ENCODE measurements at places on chromosomes 1 and 21. TPM values are rescaled to one million over a fixed set of nuclear protein-coding genes. Genes with fewer than 3 reads are reported as not detected.

The KIRREL1 gene
- total RNA-seq = not detected

The UBE2U gene
- not detected for total RNA-seq

The CFAP45 gene
- 0.79 TPM for total RNA-seq

The AMY1A gene
- not detected for total RNA-seq

The MAEL gene
- total RNA-seq = not detected

The FASLG gene
- 6.5 TPM for total RNA-seq

The C1orf56 gene
- 1.3 TPM for total RNA-seq

- DNase-seq = no peak
Observed at GRCh38 chr21:38504066-38504465, 5.8 kb upstream of the ERG start.

DNA sequence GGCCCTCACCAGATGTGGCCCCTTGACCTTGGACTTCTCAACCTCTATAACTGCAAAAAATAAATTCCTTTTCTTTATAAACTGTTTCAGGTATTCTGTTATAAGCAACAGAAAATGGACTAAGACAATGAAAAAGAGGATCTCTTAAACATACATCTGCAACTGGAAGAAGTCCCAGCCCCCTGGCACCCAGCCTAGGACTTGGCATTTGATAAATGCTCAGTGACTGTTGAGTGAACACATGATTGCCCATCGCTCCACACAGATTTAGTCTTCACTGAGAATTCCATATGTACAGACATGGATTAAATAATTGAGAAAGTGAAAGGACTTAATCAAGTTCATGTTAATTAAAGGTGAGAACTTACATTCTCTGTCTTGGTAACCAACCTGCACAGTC, 344.9 kb upstream of the RUNX1 start:
- DNase-seq = no peak

DNA sequence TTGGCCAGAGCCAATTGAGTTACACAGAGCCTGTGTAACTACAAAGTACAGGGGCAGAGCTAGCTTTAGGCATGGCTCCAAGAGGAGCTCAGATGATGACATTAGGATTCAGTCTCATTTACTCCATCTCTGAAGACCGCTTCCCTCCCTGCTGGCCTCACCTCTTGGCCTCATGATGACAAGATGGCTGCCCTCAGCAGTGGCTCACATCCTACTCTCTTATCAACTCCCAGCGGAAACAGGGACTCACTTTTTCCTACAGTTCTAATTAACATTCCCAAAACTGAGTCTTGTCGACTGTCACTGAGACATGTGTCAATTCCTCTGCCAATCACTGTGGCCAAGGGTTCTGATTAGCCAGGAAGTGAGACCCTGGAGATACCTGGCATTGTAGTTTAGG, 59.4 kb upstream of the ECE1 start:
- no peak for DNase-seq

- DNase-seq = no peak
Observed at GRCh38 chr1:104856091-104856490, 1106.4 kb downstream of the AMY1C start.

DNA sequence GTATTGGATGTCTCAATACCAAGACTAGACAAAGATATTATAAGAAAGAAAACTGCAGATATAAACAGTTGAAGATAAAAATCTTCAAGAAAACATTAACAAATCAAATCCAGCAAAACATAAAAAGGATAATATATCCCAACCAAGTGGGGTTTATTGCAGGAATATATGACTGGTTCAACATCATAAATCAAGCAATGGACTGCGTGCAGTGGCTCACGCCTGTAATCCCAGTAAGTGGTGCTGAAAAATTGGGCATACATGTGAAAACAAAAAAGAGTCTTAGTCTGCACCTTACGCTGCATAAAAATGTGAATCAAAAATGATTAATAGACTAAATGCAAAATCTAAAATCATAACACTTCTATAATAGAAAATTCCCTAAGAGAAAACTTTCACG, 112.9 kb upstream of the PDE4B start:
- no peak for DNase-seq

DNA sequence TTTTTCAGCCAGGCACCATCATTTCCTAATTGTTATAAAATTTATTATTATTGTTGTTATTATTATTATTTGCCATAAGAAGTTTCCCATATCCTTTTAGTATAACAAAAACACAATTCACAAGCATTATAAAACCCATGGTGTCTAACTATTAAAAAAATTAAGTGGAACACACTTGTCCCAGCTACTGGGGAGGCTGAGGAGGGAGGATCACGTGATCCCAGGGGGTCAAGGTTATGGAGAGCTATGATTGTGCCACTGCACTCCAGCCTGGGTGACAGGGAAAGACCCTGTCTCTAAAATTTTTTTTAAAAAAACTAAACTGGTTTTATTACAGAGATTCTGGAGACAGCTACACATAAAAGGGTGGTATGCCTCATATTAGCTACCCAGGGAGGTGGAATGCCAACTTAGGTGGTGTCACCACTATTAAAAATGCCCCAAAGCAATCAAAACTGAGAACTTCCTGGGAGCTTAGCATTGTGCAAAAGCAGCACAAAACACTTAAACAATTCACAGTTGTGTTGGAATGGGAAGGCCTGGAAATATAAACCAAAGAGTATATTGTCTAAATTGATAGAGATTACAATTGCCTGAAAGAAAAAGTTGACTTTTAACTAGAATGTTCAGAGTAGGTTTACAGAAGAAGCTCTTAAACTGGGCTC, 8.7 kb upstream of the RGS4 start:
- no peak for DNase-seq

DNA sequence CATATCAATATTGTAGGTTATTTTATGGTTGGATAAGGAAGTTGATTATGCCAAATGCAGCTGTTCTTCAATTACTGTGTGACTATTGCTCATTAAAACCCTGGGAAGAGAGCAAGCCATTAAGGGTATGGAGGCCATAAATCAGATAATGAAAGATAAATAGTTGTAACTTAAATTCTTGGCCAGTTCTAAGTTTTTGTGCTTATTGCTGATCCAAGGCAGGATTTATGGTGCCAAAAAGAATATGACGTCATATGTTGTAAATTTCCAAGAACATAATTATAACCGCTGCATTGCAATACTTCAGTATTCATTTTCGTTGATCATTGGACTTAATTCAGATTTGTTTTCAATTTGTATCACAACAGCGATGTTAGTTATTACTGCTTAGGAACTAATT, 211.6 kb downstream of the LRRC40 start:
- no peak for DNase-seq

DNA sequence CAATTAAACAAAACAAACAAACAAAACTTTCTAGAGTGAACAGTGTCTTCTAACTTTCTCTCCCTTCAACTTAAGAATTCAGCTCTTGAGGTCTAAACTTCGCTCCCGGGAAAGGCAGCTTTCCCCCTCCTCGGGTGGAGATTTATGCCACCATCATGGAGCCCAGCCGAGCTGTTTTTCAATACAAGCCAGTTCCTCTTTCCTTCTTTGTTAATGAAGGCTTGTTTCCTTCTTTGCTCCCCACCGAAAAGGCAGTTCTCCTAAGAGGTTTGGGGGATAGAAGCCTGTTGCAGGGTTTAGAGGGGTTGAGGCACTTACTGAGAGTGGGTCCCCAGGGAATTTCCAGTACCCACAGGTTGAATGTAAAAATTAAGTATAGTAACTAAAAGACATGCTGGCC, 26.5 kb downstream of the OLIG1 start:
- no peak for DNase-seq

- DNase-seq = no peak
Observed at GRCh38 chr1:64678366-64678765, 66.5 kb upstream of the RAVER2 start.

- DNase-seq = no peak
Observed at GRCh38 chr1:83022206-83022605, 976.7 kb downstream of the TTLL7 start.

DNA sequence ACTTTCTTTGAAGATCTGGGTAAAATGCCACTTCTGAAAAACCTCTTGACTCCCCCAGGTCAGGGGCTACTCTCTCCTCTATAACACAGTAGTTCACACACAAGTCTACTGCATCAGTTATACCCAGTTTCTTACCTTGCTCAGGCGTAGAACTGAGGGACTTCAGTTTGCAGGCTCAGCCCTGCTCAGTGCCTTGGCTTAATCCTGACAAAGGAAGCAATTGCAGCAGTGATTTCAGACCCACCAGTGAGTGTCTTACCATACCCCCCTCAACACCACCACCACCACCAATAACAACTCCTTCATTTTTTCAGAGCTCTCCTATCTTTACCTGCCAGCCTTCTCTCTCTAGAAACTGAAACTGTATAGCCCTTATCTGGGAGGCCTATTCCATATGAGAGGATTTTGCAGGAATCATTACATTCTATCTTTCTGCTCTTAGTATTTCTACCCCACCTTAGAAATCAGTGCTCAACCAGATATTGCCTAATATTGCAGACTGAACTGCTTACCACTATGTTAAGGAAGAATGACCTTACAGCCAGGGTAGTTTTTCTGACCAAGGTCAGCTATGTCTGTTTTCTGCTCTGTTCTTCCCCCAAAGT, 105.5 kb upstream of the S1PR1 start:
- no peak for DNase-seq

- DNase-seq = no peak
Observed at GRCh38 chr21:32782698-32783097, 11.1 kb upstream of the PAXBP1 start.

GRCh38 chr1:235051521-235051920, 77.1 kb downstream of the TOMM20 start:
- no peak for DNase-seq

DNA sequence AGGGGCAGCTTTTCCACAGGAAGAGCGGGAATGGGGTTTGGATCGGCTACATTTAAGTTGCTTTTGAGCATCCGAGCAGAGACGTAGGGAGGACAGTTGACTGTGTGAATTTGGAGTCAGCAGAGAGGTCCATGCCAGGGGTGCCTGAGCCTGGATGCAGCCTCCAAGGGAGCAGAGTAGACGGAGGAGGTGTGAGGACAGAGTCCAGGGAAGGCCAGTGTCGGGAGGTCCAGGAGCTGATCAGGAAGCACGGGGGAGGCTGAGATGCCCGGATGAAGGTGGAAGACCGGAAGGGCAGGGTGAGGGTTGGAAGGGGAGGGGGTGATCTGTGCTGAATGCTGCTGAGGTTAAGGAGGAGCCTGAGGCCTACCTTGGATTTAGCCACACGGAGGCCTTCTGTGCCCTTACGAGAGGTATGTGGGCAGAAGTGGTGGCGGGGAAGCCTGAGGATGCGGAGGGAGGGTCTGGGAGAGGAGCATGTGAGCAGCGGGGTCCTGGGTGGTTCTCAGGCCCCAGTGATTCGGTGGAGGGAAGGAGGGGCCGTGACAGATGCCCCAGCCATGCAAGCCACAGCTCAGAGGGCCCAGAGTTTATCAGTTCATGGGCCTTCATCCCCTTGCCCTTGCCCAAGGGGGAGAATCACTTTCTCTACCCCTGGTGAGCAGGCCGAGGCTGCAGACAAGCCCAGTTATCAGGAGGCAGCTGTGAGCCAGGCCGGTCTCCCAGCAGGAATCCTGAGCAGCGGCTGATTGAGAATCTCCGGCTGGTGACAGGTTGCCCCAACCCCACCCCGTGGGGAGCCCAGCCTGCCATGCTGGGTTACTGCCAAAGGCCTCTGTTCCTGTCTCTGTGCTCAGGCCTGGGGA, 54.0 kb upstream of the ACTL8 start:
- DNase-seq = no peak

GRCh38 chr1:91283421-91283726, 121.3 kb downstream of the HFM1 start:
- DNase-seq = no peak

DNA sequence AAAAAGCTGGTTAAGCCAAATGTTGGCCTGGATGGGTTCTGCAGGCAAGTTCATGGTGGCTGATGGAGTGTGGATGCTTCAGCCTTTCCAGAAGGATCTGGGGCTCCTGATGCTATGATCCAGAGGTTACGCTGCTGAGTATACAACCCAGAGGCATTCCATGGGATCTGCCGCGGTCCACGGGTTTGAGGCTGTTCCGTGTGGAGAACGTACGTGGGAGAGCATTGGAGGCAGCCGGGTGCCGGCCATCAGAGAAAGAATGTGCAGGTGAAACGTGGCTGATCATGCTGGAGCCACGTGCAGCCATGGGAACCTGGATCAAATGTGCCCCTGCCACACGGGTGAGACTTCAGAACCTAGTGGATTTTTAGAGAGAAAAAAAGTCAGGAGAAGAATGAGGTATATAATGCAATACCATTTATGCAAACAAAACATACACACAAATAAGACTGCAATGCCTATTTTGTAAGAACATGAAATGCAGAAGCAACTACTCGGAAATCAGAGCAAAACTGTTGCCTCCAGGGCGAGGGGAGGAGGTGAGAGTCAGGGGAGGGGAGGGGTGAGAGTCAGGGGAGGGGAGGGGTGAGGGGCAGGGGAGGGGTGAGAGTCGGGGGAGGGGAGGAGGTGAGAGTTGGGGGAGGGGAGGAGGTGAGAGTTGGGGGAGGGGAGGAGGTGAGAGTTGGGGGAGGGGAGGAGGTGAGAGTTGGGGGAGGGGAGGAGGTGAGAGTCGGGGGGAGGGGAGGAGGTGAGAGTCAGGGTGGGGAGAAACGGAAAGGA, 116.5 kb upstream of the C1orf174 start:
- DNase-seq = no peak

GRCh38 chr1:38834937-38835827, 24.4 kb downstream of the RRAGC start:
- DNase-seq = peak; percentile 73

DNA sequence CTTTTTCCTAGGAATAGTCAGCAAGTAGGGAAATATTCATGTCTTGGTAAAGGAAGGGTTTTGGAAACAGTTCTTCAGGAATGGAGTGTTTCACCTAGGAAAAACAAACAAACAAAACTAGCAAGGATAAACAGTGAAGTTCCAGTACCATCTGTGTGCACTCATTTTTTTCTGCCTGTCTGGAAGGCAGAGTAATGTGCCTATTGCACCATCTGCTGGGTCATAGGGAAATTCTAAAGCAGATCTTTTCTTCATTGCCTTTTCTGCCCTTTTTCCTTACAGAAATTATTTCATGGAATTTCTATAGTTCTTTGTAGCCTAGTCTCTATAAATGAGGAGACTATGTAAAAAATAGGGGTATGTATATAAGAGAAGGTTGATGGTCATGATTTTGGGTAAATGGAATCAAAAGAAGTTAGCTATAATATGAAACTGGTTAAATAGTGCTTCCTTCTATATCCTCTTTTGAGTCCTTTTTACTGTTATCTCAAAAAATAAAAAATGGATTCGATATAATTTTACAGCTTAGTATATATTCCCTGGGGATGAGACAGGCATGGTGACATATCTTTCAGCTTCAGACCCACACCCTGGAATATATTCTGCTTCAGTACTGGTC, 3.4 kb upstream of the HRNR start:
- DNase-seq = no peak

DNA sequence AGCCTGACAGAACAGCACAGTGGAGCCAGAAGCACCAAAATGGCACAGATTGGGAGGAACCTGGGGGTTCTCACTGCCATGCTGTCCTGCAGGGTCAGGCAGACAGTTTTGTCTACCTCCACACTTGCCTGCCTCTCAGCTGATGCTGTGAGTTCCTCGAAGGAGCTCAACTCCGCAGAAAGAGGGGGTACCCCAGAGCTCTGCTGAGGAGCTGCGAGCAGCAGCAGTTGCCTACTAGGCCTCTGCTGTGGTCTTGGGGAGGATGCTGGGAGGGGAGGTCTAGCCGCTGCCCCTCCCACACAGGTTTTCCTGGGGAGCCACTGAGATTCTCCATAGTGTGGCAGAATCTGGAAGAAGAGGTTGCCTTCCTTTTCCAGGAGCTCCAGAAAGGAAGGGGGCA, 192.5 kb downstream of the FOXD2 start:
- no peak for DNase-seq
